Fibroblast of lung (primary cell): ENCODE measurements at places on chromosomes 1 and 21. TPM values are rescaled to one million over a fixed set of nuclear protein-coding genes. Genes with fewer than 3 reads are reported as not detected.

DNA sequence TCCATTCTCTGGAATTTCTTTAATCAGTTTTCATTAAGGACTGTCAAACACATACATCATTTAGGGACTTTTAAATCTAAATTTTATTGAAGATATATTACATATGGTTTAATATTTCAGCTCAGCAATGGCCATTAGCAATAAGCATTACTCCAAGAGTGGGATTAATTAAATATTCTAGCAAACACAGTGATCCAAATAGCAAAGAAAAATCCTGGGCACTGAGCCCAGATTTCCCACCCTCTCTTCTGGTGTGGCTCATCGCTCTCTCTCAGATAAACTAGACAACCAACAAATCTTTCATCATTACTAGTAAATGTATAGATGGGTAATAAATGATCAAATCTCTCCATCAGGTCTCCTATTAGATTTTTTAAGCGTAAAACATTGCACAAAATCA, 53.5 kb upstream of the FOXD3 start:
- no peak overlapping the region for H3K27ac ChIP-seq
- no peak for DNase-seq
- H3K4me3 ChIP-seq: no peak overlapping the region

- H3K27me3 ChIP-seq: no peaks in the 10 kb centered on the region
- no peak overlapping the region for H3K4me3 ChIP-seq
- H3K36me3 ChIP-seq: no peaks in the 10 kb centered on the region
- DNase-seq: no peak
- H3K4me1 ChIP-seq: no peaks in the 10 kb centered on the region
These were observed 336.6 kb upstream of the ZRANB2 start for GRCh38 chr1:71417421-71417820.

DNA sequence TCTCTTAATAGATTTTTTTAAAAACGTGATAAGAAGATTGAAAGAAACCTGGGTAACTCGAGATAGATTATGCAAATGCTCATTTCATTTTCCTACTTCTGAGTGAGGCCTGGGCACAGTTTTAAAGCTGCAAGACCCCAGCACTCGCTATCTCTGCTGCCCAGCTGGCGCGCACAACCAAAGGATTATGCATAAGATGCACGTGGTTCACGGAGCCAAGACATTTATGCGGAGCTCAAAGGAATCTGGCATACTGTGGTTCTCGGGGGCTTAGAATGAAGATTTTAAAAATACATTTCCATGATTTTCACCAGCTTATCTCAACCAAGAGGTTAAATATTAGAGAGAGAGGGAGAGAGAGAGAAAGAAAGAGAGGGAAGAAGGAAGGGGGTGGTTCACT, 210.9 kb downstream of the DSCAM start:
- no peak overlapping the region for H3K27ac ChIP-seq
- H3K4me3 ChIP-seq: no peak overlapping the region

Gene TNFRSF8
- 0.26 TPM in 1 of 2 replicates, not detected in the other for total RNA-seq

DNA sequence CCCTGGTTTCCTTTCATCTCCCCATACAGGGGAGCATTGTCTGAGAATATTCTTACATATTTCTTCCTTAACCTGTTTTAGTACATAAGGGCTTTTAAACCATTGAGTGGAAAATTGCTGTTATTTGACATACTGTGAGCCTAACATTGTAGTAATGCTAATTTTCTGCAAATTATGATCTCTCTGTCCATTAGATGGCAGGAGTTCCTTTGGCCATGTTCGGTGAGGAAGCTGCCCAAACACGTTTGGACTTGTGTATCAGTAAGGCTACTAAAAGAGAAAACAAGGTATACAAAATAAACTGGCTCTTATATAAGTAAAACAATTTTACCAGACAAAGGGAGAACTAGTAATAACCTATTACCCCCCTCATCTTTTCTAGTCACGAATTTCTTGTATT, 29.2 kb downstream of the CDC7 start:
- H3K27me3 ChIP-seq: no peaks in the 10 kb centered on the region
- DNase-seq: peak; percentile 86
- H3K4me1 ChIP-seq: peaks cover 6% of the 10 kb centered on the region
- no peaks in the 10 kb centered on the region for H3K36me3 ChIP-seq
- no peak overlapping the region for H3K27ac ChIP-seq
- H3K4me3 ChIP-seq: no peak overlapping the region

Gene LRRC38
- not detected in 2 replicates for total RNA-seq

DNA sequence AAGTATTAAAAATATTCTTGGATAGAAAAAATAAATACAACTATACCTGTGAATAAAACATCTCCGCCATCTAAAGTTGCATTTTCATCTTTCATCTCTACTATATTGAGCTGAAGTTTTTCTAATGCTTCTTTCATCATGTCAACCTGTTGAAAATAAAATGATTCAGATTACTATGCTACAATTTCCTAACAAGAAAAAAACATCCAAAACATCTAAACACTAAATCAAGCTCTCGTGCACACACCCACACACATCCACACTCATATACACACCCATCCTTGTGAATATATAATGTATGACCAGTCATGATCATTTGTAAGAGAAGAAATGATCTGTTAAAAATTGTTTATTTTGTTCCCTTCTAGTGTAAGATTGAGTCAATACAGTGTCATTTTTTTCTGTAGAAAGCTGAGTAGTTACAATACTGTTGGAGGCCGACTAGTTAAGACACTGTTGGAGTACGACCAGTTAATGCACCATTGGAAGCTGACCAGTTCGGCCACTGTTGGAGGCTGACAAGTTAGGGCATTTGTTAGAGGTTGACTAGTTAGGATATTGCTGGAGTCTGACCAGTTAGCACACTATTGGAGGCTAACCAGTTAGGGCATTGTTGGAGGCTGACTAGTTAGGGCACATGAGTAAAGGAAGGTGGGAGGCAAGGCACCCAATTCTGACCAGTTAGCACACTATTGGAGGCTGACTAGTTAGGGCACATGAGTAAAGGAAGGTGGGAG, 82.4 kb upstream of the BCL10 start:
- no peaks in the 10 kb centered on the region for H3K27me3 ChIP-seq
- no peak for DNase-seq
- H3K4me3 ChIP-seq: no peak overlapping the region
